ENCODE measurements at places on chromosomes 3 and 15. TPM values are rescaled to one million over a fixed set of nuclear protein-coding genes. Genes with fewer than 3 reads are reported as not detected.
A peak's percentile ranks its signal among the peaks of the same experiment; 100 is the strongest.

ARL14 gene
- total RNA-seq: not detected

CHRFAM7A gene
- total RNA-seq: not detected

TFDP2 gene
- 24.1 TPM for total RNA-seq

DNA sequence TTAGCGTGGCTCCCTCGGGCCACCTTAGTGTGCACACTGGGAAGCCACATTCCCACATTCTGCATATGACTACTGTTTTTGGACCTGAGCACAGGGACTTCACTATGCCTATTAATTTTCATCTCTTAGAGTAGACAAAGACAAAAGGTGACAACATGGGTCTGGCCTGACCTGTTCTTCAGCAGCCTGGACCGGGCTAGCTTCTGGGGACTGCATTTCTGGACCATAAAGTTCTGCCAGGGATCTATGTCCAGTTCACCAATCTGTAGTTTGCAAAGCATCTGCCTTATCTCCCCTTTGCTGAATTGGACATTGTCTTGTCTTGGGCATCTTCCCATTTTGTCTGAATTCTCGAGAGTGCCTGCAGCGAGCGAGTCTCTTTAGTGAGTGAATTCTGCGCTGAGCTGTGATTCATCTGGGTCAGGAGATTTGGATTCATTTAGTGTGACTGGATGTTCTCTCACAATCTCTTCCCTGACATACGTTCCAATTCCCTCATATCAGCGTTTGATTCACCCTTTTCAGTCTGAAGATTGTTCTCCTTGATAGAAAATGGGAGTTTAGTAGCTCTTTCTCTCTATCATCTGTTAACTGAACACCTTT is 112.2 kb upstream of the PLXNA1 start:
- no peak for DNase-seq

DNA sequence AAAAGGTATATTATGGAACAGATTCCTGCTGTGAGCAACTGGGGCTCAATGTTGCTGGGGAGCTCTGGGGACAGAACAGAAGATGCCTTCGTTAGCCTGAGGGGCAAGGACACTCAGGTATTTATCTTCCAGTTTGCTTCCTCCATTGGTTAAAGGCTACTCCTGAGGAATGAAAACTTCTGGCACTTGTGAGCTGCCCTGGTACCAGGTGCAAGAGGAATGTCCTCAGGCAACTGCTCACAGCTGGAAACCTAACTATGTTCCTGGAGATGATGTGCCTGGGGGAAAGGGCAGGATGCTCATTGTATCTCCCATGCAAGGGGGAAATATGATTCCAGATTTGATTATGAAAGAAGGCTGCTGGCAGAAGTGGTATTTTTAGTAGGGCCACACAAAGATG is 54.0 kb upstream of the BBX start:
- DNase-seq: no peak

DNA sequence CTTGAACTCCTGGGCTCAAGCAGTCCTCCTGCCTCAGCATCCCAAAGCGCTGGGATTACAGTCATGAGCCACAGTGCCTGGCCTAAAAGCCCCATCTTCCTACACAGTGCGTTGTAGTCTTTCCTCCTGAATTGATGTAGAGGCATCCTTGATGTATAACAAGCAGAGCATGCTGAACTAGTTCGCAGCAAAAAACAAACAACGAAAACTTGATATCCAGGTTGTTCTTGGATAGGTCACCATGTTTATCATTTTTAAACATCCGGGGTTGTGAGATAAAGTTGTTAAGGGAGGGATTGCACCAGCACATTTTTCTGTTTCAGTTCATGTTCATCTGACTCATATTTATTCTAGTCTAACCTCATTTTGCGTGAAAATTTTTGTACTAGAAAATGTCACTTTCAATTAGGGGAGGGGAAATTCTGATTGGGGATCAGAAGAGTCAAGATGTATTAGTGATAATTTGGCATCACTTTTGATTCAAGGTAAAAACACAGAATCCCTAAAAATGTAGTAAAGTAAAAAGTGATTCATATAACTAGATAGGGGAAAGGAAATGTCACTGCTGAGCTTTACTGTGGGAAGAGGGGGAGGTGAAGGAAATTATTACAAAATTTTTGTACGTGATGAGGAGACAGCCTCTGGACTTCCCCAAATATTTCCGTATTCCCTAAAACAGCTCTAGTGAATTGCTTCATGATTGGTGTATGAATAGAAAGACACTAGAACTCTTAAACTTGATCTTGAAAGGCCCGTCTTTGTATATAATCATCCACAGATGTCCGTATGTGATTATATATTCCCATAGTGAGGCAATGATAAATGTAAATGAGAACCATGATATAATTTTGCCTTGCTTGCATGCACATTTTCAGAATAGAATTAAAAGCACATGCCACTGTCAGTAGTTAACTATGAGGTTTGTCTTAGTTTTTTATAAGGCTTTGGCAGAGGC is 22.9 kb downstream of the RAB8B start:
- DNase-seq: peak; percentile 58

DNA sequence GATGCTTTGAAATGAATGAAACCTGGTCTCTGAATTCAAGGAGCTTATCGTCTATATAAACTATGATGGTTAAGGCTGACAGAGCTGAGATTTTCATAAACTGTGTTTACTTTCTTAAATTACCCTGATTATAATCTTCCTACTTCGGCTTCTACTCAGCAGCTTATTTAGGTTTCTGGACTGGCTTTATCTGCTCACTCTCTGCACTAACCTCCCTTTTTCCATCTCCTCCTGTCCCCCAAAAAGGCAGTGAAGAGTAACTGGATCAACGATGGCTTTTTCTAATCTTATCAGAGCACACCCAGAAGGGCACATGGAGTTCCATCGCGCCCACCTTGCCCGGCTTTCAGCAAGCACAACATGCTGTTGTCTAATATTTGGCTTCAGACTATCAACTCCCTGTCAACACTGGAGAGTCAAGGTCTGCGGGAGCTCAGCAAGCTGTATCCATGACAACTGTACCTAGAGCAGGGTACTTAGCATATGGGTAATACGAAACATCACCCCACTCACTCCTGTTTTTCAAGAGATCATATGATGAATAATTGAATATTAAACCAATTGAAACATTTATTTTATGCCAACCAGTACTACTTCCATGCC is 417.3 kb downstream of the GABRB3 start:
- DNase-seq: no peak

DNA sequence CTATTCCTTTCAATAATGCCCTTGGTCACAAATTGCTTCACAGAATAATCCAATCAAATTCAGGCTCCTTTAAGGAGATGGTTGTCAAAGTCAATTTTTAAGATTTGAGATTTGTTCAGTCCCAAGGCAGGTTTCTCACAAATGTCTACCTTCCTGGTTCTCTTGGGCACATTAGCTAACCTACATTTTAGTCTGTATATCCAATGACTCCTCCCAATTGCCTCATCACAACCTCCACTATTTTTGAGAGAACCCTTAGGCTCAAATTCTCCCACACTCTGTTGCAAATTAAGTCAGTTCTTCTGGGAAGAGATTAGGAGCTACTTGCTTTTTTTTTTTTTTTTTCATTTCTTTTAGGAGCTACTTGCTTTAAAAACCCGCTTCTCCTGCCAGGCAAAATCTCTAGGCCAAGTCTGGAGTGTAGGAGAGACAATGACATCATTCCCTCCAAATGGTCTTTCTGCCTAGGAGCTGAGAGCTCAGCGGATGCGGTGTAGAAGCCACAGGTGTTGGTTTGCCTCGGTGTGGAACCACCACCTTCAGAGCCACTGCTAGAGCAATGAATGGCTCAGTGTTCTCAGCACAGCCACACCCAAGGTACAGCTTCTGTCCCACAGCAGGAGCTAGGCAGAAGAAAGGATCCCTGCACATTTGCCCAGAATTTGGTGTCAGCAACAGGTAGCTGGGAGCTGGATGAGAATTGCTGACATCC is 10.0 kb upstream of the INO80 start:
- DNase-seq: no peak

GRCh38 chr15:36254426-36254825 is 325.0 kb upstream of the CDIN1 start:
- no peak for DNase-seq

DNA sequence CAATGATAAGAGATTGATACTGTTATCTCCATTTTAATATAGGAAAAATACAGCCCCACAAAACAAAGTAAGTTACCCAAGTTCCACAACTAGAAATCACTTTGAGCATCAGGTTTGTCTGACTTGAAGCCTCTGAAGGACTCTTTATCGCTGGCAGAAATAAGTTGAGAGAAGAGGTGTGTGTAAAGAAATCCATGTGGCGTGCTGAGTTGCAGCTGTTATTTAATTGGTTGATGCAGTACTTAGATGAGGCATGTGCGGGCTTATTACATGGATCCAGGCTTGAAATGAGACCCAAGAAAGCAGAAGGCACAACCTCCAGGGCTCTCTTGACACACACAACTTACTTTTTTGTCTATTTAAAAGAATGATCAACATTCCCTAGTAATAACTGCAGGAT is 221.3 kb downstream of the PDZRN3 start:
- no peak for DNase-seq

- peak; percentile 45 for DNase-seq
Observed at GRCh38 chr3:45760878-45761711, 35.2 kb downstream of the SLC6A20 start.

GRCh38 chr3:124558991-124559845 is 171.0 kb upstream of the UMPS start:
- peak; percentile 91 for DNase-seq

GRCh38 chr3:146839727-146840375 is 234.7 kb upstream of the PLSCR5 start:
- DNase-seq: no peak

DNA sequence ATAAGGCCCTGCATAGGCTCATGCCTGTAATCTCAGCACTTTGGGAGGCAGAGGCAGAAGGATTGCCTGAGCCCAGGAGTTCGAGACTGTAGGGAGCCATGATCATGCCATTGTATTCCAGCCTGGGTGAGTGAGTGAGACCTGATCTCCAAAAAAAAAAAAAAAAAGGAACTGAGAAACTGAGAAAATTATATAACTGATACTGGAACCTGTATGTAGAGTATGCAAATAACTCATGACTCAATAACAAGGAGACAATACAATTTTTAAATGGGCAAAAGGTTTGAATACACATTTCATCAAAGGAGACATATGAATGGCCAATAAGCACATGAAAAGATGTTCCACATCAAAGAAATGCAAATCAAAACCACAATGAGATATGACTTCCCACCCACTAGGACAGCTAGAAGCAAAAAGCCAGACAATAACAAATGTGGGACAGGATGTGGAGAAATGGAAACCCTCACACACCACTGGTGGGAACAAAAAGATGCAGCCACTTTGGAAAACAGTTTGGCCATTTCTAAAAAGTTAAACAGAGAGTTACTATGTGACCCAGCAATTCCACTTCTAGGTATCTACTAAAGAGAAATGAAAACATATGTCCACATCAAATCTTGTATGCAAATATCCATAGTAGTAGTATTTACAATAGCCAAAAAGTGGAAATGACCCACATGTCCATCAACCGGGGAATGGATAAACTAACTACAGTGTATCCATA is 70.7 kb downstream of the IQSEC1 start:
- no peak for DNase-seq

GRCh38 chr3:87209111-87209510 is 18.0 kb upstream of the CHMP2B start:
- DNase-seq: no peak

DNA sequence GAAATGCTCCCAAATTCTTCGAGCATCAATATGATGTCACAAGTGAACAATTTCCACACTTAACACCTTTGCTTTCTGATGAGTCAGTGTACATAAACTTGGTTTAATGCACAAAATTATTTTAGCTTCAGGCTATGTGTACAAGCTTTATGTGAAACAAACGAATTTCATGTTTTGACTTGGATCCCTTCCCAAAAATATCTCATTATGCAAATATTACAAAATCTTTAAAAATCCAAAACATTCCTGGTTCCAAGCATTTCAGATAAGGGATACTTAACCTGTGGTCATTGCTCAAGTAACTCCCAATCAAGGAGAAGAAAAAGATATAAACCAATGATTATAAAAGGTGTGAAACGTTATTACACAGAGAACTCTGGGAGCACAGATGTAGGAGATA is 25.2 kb downstream of the RAB5A start:
- peak; percentile 58 for DNase-seq

GRCh38 chr3:161560008-161560637 is 63.5 kb downstream of the OTOL1 start:
- peak; percentile 34 for DNase-seq

DNA sequence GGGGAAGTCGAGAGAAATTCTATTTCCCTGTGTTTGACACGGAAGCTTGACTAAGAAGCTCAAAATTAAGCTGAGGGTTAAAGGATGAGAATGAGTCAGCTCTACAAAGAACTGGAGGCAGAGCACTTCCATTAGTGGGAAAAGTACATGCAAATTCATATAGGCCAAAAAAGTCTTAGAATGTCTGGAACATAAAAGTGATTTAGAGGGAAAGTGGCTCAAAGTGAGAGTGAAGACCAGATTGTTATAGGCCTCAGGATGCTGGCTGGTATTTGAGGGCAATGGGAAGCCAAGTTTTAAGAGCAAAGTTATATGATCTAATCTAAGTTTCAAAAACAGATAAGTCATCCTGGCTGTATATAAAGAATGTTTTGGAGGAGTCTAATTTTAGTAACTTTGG is 857.3 kb downstream of the NAALADL2 start:
- DNase-seq: peak; percentile 88

DNA sequence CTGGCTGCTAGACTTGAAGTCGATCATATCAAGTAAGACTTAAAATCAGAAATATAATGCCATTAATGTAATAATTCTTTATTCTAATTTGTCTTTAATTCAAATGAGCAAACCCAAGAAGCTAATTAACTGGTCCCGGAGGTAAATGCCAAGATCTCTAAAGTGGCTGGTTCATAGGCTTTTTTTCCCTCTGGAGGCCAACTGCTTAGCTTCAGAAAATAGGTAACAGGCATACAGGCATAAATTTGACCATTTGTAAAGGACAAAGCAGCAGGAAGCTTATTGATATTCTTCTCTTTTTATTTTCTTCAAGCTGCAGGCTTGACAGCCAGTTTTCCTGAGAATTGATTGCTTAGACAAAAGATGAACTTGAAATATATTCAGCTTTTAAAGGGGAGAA is 158.6 kb upstream of the RAP2B start:
- DNase-seq: no peak
